ENCODE measurements at places on chromosomes 16 and 17.

- no peak for DNase-seq
Measured at GRCh38 chr17:48413613-48414405, 16.2 kb downstream of the SKAP1 start.

GRCh38 chr16:74748616-74749026 is 26.0 kb downstream of the FA2H start:
- no peak for DNase-seq

- no peak for DNase-seq
Measured at GRCh38 chr17:48439110-48439850, 9.3 kb upstream of the SKAP1 start.

DNA sequence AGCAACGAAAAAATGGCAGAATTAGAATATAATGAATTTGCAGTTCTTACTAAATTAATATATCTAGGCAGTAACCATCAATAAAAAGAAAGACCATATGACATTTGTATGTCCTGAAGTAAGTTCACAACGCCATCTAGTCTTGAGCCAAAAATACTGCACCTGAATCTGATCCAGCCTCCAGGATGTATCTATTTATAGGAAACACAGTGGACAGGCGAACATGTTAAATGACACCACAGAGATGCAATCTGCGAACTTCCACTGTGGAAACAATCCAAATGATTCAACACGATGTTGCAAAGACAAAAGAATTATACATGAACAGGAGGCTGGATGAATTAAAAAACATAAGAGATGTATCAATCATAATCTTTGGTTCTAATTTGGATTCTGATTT is 197.6 kb downstream of the CDH13 start:
- DNase-seq, result no peak

GRCh38 chr16:88649924-88650748 is 717 bp downstream of the CYBA start:
- DNase-seq, result peak; percentile 66

DNA sequence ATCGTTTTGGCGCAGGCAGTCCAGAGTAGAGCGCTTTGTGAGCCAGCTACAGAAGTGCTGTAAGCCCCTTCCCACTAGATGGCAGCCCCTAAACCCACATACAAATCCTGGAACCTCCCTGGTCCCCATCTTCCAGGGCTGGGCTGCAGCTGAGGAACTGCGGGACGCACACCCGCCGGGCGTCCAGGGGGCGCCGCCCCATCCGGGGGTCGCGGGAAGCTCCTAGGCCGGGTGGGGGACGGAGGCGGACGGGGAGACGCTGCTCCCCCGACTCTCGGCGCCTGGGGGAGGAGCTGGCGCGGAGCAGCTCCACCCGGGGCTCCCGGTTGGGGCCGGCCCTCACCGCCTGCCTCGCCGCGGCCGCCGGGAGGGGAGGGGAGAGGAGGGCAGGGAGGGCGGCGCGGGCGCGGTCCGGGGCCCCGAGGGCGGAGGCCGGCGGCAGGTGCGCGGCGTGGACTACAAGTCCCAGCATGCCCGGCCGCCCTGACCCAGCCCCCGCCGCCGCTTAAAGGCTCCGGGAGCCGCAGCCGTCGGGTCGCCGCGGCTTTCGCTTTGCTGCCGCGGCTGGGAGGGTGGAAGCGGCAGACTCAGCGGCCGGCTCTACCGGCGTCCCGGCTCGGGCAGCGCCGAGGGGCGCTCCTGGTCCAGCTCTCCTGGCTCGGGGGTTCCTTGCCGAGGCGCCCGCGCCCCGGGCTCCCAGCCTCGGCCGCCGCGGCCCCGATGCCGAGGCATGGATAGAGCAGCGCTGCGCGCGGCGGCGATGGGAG is at the start of gene KSR1:
Gene KSR1, plus strand, starts transcription at position 535 of the 767 bp plus-strand sequence. Its CDS starts 196 bp downstream, at position 731.
- DNase-seq, result peak; percentile 86

DNA sequence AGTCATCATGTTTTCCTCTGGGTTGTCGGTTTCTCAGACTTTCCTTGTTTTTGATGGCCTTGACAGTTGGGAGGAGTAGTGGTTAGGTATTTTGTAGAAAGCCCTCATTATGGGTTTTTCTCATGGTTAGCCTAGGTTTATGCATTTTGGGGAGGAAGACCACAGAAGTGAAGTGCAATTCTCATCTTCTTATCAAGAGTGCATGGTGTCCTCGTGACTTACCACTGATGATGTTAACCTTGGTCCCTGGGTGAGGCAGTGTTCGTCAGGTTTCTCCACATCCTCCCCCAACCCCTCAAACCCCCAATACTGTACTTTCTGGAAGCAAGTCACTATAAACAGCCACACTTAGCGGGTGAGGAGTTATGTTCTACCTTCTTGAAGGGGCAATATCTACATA is 42.3 kb downstream of the BPTF start:
- DNase-seq, result no peak

GRCh38 chr17:79952265-79952877 is 83.3 kb downstream of the TBC1D16 start:
- peak; percentile 22 for DNase-seq

- DNase-seq, result no peak
Measured at GRCh38 chr17:44915321-44915726, at the start of gene GFAP. TSS of gene GFAP (minus strand) at chr17:44915500. CDS start at chr17:44915486, 14 bp downstream.

- DNase-seq, result no peak
Measured at GRCh38 chr17:77209330-77209748, 68.6 kb downstream of the SEC14L1 start.

DNA sequence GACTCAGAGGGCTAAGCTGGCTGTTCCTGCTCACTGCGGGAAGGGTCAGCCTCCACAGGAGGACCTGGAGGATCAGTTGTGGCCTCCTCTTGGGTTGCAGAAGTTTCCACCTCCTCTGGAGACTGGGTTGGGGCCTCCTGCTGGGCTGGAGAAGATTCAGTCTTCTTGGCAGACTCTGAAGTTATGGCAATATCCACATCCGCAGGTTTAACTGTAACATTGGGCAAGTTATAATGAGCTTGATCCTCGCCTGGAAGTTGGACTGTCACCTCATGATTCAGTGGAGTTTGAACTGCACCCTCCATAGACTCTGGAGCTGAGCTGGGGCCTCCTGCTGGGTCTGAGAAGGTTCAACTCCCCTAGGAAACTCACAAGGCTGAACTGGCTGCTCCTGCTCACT is 47.6 kb upstream of the TMEM97 start:
- DNase-seq, result no peak

- no peak for DNase-seq
Measured at GRCh38 chr17:17093764-17094163, 51.5 kb downstream of the MPRIP start.

DNA sequence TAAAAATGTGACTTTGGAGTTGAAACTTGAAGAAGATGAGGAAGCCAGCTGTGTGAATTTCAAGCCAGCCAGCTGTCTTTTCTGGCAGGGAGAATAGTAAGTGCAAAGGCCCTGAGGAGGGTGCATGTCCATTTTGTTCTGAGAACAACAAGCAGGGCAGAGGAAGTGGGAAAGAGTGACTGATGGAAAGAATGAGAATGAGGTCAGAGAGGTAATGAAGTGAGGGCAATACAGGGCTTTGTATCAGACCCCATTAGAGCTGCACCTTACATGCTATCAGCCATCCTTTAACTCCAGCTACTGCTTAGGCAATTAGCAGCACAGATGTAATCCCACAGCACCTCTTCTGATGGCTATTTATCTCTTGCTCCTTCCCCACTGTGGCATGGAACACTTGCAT is 34.2 kb upstream of the ABCA5 start:
- DNase-seq, result no peak

- DNase-seq, result no peak
Measured at GRCh38 chr16:3058139-3059030, 7.1 kb upstream of the IL32 start.

DNA sequence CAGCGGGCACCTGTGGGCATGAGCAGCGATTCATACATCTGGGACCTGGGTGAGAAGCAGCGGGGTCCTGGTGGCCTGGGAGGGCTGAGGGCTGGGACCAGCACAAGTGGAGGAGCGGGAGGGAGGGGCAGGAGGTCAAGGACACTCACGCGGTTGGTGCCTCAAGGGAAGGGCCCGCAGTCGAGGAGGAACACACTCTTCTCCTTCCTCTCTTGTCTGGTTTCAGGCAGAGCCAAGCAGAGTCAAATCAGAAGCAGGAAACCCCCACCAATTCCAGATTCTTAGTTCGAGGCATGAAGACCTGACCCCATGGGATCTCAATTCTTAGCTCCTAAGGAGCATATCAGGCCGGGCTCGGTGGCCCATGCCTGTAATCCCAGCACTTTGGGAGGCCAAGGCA is 15.7 kb downstream of the DNAI2 start:
- no peak for DNase-seq

DNA sequence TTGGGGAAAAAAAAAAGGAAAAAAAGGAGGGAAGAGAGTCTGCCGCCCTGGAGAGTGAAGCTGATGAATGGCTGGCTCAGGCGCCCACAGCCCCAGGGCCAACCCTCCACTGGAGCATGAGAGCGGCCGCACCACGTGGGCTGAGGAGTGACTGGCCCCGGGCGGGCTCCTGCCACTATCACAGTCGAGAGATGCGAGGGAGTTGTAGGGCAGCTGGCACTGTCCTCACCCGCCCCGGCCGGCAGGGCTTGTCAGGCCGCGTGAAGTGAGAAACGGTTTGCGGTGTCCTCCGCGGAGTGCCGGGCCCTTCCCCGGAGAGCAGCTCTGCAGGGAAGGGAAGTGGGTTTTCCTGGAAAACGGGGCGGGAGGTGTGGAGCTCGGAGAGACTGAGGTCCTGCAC is 45.9 kb downstream of the JPH3 start:
- DNase-seq, result no peak

DNA sequence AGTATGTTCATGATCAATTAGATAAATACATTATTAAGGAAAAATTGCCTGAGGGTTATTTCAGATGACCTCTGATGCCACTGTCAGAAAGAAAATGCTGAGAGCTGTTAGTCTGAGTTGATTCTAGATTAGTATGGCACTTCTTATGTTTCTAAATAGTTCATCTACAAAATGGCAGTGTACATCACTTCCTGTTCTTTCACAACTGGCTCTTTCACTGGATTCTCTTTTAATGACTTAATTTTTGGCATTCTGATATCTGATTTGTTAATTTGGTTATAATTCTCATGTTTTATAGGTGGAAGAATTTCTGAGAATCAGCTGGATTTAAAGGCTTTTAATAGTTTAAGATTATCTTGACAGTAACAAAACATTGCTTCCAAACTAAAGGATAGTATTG is 3.3 kb downstream of the TAOK1 start:
- DNase-seq, result no peak

DNA sequence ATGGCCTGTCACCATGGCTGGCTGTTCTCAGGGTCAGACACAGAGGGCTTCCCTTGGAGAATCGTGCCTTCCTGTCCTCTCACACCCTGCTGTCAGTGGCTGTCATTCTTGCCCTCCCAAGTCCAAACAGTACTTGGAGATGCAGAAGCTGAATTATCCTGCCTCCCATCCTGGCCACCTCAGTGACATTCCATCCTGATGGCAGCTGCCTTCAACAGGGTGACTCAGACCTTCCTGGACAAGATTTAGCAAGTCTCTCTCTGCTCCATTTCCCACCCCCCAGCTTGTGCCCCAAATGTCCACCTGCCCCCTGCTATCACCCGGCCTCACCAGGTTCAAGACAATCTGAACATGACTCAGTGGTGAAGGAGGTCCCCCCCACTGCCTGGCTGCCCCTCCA is 4.8 kb upstream of the KRT36 start:
- DNase-seq, result no peak

GRCh38 chr17:11682646-11683045 is 84.4 kb downstream of the DNAH9 start:
- DNase-seq, result no peak

GRCh38 chr17:20266806-20267458 is 200.4 kb downstream of the LGALS9B start:
- no peak for DNase-seq

DNA sequence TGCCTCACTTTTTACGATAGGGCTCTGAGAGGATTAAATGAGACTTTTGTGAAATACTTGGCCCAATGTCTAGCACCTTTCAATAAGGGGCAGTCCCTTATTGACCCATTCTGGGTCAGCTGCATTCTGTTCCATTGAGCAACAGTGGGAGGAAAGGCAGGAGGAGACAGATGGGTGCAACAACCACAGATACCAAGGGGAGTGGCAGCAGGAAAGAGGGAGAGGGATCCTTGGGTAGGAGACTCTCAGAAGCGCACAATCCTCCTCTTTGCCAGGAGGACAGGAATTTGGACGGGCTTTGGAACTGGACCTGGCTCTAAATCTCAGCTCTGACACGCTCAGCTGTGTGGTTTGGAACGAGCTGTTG is 3.5 kb downstream of the PIPOX start:
- no peak for DNase-seq

All from femur (tissue), 1 donor.